ENCODE measurements at places on chromosomes 3 and 15.

GRCh38 chr15:67303490-67304363 lies 49.1 kb downstream of the IQCH start:
- peak; percentile 32 for DNase-seq

DNA sequence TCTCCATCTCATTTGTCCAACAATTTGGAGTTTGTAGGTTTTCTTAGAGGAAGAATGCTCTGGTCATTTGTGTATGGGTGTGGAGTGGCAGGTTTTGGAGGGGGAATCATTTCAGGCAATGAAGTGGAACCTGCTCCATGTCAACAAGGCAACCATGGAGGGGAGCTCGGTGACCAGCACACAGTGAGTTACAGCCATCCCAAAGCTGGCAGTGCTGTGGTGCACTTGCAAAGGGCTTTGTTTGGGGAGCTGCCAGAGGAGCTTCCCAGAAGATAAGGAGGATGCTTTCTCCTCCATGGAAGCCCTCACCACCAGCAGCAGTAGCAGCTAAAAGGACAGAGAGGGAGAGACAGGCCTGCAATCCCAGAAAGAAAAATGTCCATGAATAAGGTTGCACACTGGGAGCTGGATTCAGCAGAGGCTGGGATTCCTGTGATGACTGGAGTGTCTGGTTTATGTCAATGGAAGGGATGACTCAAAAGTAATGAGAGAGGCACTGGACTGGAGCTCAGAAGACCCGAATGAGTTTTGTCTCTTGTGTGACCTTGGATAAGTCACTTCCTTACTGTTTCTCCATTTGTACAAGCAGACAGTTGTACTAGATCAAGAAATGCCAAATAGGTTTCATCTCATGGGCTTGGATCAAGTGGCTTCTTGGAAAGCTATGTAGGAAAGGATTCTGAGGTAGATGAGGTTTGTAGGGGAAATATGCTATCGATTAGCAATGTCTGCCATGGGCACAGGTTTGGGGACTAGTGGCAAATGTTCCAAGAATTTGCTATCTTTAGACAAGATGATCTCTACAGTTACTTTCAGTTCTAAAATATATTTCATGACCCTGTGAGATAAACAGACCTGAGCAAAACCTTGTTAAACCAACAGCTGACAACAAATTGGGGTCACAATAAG lies 27.2 kb upstream of the UBE2Q2 start:
- peak; percentile 12 for DNase-seq

DNA sequence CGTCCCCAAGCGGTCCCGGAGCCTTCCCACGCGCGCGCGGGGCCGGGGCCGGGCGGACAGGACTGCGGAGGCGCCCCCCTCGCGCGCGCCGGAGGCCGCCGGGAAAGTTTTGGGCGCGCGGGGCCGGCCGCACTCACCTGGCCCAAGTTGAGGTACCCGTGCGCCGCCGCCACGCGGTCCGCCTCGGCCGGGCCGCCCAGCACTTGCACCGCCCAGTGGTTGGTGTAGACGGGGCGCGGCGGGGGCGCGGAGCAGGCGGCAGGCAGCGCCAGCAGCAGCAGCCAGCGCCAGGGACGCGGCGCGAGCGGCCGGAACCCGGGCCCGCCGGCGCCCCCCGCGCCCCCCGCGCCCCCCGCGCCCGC lies 289 bp downstream of the PCSK6 start:
- DNase-seq = peak; percentile 22

GRCh38 chr15:70795311-70795665 lies 31.9 kb upstream of the UACA start:
- peak; percentile 96 for DNase-seq

All from fibroblast of skin of abdomen (primary cell).